IMR-90 (cell line): ENCODE measurements at places on chromosomes 16 and 17. TPM values are rescaled to one million over a fixed set of nuclear protein-coding genes. Genes with fewer than 3 reads are reported as not detected.

DNA sequence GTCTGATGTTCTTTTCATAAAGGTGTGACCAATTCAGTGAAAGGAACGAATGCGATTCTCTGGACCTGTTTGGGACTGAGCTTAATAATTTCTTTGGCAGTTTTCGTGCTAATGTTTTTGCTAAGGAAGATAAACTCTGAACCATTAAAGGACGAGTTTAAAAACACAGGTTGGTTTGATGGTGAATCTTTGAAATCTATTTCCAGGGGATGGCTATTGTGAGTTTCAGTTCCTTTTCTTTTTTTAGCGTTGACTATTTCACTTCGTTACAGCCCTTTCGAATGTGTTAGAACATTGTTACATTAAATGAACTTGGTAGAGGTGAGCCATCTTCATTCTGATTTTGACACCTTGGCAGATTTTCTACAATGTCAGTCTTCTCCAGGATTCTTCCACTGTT lies 1.2 kb downstream of the TNFRSF17 start:
- DNase-seq = no peak

- DNase-seq = no peak
Observed at GRCh38 chr16:57204675-57205074, 18.5 kb downstream of the RSPRY1 start.

DNA sequence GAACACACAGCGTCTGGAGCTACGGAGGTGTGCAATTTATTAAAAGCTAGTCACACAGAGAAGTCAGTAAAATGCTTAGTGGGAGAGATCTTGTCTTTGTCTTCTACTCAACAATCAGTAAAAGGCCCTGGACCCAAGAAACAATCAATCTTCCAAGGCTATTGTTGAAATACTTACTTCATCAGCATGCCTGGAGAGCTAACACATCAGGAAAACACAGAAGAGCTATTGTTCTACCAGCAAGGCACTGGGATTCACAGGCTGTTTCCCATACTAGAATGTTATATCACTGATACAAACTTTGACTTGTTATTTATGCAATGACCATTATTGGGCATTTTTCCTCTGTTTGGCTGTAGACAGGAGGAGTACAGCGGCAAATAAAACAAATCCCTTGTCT lies 247.8 kb upstream of the ERCC4 start:
- DNase-seq = no peak

DNA sequence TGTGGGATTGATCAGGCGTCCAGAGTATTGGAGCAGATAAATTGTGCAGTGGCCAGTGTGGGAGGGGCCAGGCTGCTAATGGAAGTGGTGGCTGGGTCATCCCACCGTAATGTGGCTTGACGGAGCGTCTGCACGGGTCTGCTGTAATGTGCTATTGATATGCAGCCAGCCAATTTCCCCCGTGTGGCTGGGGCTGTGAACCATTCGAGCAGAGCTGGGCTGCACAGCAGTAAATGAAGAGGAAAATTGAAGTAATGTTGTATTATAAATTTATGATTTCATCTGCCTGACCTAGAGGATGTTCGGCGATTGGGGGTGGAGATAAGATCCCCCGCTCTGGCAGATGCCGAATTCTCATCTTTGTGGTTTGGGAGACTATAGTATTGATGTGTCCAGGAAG lies 121.5 kb downstream of the CCDC182 start:
- no peak for DNase-seq

GRCh38 chr17:71628306-71628705 lies 492.5 kb upstream of the SOX9 start:
- DNase-seq = no peak

GRCh38 chr17:48639982-48640857 lies 14.1 kb upstream of the HOXB9 start:
- no peak for DNase-seq

DNA sequence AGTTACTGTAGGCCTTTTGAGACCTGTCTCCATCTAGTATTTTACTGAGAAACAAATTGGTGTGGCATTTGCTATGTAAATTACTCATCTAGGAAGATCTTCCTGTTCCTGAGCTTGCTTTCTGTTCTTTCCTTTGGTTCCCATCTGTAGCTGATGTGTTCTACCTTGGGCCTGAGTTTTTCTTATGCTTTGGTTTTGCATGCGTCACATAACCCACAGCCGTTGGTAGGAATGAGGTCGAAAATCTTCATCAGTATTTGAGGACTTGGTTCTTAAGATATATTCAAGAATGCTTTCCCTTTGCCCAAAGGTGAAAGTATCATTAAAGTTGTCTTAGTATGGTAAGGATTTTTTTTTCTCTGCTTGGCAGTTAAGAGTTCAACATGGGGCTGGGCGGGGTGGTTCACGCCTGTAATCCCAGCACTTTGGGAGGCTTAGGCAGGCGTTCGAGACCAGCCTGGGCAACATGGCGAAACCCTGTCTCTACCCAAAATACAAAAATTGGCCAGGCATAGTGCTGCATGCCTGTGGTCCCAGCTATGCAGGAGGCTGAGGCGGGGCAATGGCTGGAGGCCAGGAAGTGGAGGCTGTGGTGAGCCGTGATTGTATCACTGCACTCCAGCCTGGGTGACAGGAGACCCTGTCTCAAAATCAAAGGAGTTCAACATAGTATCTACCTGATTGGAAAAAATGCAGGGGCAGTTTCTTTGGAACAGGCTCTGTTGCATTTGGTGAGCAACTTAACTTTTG lies 28.8 kb downstream of the IST1 start:
- DNase-seq = no peak

DNA sequence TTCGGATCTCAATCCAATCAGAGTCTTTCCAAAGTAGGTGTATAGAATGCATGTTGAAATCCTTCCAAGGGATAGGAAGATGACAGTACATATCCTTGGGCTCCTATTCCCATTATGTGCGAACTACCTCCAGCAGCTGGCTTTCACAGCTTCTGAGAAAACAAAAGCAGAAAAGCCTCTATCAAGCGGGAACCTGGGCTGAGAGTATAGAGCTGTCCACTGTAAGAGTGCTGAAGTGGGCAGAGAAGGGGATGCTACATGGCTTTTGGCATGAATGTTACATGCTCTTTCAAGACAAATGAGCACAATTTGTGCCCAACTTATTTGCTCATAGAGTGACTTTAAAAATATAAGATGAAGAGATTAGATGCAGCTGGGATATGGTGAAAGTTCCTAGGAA lies 993.5 kb downstream of the CDH8 start:
- DNase-seq = no peak

- no peak for DNase-seq
Observed at GRCh38 chr16:85848986-85849385, 49.5 kb downstream of the COX4I1 start.

- no peak for DNase-seq
Observed at GRCh38 chr17:77314601-77315000, 173.8 kb downstream of the SEC14L1 start.

DNA sequence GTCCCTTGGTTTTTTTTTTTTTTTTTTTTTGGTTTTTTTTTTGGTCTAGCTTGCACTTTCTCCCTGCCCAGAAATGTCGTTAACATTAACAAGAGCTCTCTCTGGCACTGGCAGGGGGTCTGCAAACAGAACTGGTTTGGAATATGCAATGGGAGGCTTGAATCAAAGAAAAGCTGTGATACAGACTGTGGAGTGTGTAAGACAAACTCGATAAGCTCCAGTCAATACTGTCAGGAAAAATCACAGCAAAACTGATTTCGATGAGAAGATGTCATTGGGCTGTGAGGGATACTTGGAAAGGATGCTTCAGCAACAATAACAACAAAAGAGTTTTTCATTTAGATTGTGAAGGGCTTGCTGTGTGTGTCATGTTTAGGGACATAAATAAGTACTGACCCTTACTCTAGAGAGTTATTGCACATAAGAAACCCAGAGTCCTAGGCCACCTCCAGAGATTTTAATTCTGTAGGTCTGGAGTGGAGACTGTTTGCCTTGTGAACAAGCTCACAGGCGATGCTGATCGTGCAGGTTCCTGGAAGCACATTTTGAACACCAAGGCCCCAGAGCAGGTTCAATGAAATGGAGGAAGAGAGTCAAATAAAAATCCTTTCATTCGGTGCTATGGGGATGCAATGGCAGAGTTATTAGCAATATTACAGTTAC lies 470.7 kb upstream of the RBFOX1 start:
- DNase-seq = no peak

DNA sequence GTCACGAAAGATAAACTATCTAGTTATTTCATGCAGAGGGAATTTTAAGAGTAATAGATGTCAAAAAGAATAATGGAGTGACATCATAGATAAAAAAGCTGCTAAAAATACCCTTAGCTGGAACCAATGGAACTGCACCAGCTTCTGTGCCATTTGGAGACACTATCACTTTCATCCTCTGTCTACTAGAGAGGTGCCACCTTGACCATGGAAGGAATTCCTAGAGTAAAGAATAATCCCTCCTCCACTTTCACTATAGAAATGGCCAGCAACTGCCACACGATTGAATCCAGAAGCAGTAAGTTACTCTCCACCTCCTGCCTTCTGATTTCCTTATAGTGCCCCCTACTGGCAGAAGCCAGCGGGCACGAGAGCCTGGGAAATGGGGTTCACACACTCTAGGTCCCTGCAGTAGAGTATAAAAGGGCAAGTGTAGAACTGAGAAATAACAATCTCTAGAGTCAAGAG lies 2.8 kb upstream of the ALDH3A2 start:
- DNase-seq = no peak

DNA sequence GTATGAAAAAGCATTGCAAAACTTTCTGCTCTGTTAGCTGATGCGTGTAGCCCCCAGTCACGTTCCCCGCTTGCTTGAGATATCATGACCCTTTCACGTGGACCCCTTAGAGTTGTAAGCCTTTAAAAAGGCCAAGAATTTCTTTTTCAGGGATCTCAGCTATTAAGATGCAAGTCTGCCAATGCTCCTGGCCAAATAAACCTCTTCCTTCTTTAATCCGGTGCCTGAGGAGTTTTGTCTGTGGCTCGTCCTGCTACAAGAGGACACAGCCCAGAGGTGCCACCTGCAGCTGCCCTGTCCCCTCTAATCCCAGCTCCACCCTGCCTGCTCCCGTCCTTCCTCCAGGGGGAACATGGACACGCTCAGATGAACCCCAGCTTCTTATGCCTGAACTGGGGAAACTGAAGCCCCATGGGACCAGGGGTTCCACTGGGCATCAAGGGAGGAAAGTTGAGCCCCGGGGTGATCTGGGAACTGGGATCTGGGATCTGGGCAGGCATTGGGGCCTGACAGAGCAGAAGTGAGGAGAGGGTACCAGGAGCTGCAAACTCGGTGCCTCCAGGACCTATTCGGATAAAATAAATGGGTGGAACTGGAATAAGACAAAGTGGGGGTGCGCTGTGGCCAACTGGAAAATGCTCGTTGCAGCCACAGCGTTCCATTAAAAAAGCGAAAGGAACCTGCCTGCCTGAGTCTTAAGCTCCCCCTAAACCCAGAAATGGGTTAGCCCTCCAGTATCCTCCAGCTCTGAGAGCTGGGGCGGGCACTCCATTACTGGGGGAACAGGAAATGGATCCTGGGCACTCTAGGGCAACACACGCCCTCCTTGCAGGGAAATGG lies 19.7 kb downstream of the QPRT start:
- DNase-seq = no peak

- no peak for DNase-seq
Observed at GRCh38 chr16:12147681-12148080, 171.1 kb downstream of the SNX29 start.

DNA sequence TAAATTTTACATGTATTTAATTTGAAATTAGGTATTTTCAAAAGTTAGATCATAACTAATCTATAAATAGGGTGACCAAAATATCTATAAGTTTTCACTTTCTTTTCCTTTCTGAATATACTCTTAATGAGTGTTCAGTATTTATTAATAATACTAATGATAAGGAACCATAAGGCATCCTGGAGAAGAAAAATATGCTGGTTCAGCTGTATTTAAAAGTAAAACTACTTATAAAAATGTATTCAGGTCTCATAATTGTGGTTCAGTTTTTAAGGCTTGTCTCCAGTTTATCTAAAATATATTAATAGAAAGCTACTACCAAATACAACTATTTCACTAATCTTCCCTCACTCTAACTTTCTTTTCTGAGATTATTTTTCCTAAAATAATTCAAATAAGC lies 67.3 kb downstream of the HELZ start:
- no peak for DNase-seq

- DNase-seq = peak; percentile 9
Observed at GRCh38 chr17:72187556-72187955, 66.7 kb downstream of the SOX9 start.

Gene PRSS27
- total RNA-seq = under 0.01 TPM in 2 replicates

Gene NDUFB10
- total RNA-seq = 189 and 194 TPM in 2 replicates

Gene C17orf50
- not detected in 2 replicates for total RNA-seq

Gene PFAS
- 22.2 and 26.2 TPM in 2 replicates for total RNA-seq

Gene ITGAD
- total RNA-seq = not detected in 2 replicates

Gene IL21R
- total RNA-seq = 0.72 and 0.83 TPM in 2 replicates
